ENCODE measurements at places on chromosomes 2 and 18. TPM values are rescaled to one million over a fixed set of nuclear protein-coding genes. Genes with fewer than 3 reads are reported as not detected.

Gene FSHR
- not detected for total RNA-seq

Gene CDH7
- under 0.01 TPM for total RNA-seq

Gene PDE11A
- total RNA-seq = under 0.01 TPM

Gene LONRF2
- total RNA-seq = 6.5 TPM

Gene HOXD10
- total RNA-seq = not detected

Gene SKOR2
- not detected for total RNA-seq

Gene CNTNAP5
- total RNA-seq = not detected

Gene SERPINB4
- not detected for total RNA-seq

DNA sequence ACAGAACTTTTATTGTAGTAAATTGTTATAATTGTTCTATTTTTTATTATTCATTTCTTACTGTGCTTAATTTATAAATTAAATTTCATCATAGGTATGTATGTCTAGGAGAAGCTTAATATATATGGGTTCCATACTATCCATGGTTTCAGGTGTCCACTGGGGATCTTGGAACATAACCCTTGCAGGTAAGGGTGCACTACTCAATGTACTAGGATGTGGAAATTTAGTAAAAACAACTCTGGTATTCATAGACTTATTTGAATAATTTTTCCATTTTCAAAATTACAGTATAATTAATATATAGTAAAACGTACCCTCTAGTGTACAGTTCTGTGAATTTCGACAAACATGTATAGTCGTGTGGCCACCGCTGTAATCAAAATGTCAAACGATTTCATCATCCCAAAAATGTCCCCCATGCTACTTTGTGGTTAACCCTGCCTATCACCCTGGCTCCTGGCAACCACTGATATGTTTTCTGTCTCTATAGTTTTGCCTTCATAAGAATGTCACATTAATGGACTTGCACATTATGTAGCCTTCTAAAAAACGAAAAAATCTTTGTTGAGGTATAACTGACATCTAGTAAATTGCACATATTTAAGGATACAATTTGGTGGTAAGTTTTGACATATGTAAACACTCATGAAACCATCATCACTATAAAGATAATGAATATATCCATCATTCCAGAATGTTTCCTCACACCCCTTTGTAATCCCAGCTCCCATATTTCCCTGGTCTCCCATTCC, 45.7 kb downstream of the ARL5A start:
- DNase-seq = no peak

DNA sequence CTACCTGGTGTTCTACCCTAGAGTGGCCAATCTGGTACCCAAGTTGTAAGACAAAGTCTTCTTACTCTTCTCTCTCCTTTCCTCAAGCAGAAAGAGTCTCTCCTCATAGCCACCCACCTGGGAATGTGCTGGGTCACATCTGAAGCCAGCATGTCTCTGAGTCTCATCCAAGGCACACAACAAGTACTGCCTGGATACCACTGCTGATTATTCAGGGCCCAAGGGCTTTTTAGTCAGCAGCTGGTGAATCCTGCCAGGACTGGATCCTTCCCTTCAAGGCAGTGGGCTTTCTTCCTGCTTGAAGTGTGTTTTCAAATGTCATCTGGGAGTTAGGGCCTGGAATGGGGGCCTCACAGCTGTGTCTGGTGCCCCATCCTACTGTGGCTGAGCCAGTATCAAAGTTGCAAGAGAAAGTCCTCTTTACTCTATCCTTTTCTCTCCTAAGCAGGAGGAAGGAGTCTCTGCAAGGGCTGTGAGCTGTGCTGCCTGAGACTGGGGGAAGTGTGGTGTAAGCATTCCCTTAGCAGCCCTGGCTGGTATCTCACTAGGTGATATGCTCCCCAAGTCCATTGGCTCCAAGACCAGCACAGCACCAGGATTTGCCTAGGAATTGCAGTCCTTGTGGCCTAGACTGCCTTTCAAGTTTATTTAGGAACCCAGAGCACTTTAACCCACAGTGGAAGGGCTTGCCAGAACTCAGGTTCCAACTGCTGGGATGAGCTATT, 27.2 kb downstream of the OXER1 start:
- no peak for DNase-seq

GRCh38 chr2:7612969-7613368, 695.8 kb downstream of the RNF144A start:
- DNase-seq = no peak

GRCh38 chr2:24720310-24720709, 72.9 kb downstream of the PTRHD1 start:
- no peak for DNase-seq

DNA sequence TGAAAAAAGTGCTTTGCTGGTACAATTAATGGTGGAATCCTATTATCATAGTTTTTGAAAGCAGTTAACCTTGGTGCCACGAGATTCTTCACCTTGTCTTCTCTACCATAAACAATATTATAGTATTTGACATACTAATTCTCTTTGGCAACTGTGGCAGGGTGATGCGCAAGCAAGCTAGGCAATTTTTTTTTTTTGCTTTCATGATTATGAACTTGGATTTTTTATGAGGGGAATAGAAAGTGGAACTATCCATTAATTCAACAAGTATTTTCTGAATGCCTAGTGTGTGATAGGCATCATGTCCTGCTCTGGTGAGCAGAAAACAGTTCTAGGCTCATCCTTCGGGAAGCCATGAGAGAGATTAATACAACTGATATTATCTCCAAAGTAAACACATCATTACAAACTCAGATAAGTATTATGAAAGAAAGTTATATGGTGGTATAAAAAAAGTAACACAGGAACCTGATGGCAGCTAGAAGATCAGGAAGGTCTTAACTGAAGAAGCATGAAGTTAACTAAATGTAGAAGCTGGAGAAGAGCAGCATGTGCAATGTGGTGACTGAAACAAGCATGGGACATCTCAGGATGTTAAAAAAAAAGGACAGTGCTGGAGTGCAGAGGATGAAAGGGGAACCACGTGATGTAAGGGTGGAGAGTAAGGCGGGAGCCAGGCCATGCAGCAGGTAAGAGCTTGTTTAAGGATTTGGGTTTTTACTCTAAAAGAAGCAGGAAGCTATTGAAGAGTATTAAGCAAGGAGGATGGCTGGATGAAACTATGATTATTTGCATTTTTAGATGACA, 113.7 kb downstream of the ZEB2 start:
- DNase-seq = no peak

DNA sequence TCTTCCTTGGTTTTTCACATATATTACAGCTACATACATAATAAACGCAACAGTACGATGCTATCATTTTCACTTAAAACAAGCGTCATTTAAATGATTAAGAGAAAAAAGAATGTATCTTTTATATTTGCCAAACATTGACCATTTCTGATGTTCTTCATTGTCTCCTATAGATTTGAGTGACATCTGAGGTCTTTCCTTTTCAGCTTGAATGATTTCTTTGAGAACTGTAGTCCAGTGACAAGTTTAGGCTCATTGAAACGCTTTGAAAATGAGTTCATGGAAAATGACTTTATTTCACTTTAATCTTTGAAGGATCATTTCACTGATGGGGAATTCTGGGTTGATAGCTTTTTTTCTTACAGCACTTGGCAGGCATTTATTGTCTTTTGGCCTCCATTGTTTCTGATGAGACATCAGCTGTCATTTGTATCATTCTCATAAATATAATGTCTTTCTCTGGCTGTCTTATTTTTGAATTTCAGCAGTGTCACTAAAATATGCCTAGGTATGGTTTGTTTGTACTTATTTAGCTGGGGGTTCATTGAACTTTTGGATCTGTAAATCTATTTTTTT, 10.9 kb downstream of the TGIF1 start:
- no peak for DNase-seq

DNA sequence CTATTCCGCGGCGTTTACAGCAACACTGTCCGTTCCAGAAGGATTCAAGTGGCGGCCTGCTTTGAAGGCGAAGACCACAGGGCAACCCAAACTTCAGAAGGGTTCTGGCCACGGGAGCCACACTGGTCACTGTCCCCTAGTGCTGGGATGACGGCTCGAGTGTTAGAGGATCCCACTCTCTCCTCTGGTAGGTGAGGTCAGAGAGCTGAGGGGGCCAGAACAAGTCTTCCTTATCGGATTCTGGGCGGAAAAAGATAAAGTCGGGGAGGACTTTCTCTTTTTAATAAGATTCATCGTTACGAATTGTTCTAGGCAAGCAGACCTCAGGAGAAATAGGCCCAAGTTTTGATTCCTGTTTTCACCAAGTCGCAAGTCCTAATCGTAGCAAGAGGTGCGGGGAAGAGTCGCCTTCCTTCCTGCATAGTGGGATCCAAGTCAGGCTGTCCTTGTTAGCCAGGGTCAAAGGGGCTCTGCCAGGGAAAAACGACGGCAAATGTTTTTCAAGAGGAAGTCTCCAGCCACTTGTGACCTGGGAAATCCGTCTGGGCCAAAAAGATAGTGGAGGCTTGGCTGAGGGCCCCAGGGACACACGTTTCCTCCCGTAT, 864 bp upstream of the MYL12A start:
- DNase-seq = no peak

Data from stomach (tissue), 19 donors.